AG10803 (cell line): ENCODE measurements at places on chromosomes 1 and 21.

- DNase-seq: peak; percentile 71
These were observed 39.5 kb downstream of the TOR3A start for GRCh38 chr1:179121159-179121938.

DNA sequence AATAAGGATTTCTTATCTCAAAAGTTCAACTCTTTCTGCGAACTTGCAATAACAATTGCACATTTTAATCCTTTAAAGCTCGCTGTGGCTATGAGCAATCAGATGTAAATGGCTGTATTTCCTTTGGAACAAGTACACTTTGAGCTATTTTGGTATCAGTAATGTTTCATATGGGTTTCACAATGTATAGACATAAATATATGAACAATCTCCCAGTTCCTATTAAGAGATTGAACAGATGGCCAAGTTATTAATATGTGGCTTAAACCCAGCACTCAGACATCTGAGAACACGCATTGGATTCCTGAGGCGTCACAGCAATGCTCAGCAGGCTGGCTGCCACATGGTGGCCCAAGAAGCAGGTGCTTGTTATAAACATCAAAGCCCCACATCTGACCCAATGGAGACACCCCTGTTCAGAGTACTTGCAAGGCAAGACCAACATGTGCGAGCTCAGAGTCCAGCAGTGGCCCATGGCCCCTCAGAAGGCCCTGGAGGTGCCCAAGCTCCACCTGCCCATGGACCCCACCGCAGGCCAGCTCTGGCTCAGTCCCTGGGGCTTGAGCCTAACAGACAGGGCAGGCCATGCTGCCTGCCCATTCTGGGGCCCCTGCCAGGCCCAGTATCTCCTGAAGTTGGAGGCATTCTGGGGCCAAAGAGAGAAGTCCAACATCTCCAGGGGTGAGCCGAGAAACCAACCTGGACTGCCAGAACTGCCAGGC, 23.7 kb downstream of the PSMG1 start:
- DNase-seq: no peak

GRCh38 chr1:236623371-236624166, 19.3 kb upstream of the HEATR1 start:
- DNase-seq: no peak

DNA sequence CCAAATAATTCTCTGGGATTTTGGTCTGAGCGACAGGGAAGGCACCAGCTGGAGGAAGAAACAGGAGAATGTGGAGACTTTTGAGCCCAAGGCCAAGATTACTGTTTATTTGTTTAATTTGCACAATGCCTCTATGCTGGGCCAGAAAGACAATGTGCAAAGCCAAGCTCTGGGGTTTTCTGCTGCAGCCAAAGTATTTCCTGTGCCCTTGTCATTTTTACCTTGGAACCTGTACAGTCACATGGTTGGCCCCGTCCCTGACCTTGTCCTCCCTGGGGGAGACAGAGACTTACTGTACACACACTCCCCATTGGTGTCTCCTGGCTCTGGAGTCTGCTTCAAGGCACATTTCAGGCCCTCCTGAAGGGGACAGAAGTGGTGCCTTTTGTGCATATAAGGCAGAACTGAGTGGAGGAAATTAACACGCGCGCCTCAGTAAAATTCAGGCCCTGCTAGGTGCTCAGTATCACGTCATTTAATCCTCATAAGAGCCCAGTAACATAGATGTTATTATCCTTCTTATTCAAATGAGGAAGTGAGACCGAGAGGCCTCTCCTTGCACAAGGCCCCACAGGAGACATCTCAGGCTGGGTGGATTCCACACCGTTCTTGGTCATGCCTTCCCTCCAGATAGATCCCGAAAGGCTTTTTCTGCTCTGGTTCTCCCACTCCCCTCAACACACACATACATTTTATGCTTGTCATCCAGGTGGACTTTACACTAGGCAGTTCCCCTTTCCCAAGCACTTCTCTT, 21.1 kb downstream of the C1orf115 start:
- no peak for DNase-seq

GRCh38 chr1:116710420-116711262, 43.1 kb upstream of the IGSF3 start:
- DNase-seq: no peak

GRCh38 chr1:231041719-231042261, 1.7 kb upstream of the FAM89A start:
- no peak for DNase-seq

- DNase-seq: no peak
These were observed 19.0 kb downstream of the CHIA start for GRCh38 chr1:111309690-111310089.

DNA sequence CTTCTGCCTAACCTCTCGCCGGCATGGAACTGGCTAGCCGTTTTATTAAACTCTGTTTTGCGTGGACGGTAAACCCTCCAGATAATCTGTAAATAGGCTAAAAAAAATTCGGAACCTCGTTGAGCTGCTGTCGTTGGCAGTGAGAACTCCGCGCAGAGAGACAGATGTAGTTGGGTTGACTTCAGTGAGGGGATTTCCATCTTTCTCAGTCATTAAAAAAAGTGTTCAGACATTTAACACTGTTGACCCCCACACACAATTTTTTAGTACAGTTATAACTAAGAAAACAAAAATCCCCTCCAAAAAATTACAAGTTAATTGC, 464 bp downstream of the PARK7 start:
- DNase-seq: no peak

- no peak for DNase-seq
These were observed 34.7 kb downstream of the SH3BP5L start for GRCh38 chr1:248791010-248791409.

- DNase-seq: no peak
These were observed 1290.5 kb upstream of the B3GALT2 start for GRCh38 chr1:194476872-194477271.

GRCh38 chr21:33836408-33836807, 79.2 kb downstream of the ATP5PO start:
- DNase-seq: no peak

- no peak for DNase-seq
These were observed 26.3 kb upstream of the PCBP3 start for GRCh38 chr21:45617021-45617921.

GRCh38 chr1:22325531-22326371, 125.9 kb upstream of the ZBTB40 start:
- DNase-seq: no peak

DNA sequence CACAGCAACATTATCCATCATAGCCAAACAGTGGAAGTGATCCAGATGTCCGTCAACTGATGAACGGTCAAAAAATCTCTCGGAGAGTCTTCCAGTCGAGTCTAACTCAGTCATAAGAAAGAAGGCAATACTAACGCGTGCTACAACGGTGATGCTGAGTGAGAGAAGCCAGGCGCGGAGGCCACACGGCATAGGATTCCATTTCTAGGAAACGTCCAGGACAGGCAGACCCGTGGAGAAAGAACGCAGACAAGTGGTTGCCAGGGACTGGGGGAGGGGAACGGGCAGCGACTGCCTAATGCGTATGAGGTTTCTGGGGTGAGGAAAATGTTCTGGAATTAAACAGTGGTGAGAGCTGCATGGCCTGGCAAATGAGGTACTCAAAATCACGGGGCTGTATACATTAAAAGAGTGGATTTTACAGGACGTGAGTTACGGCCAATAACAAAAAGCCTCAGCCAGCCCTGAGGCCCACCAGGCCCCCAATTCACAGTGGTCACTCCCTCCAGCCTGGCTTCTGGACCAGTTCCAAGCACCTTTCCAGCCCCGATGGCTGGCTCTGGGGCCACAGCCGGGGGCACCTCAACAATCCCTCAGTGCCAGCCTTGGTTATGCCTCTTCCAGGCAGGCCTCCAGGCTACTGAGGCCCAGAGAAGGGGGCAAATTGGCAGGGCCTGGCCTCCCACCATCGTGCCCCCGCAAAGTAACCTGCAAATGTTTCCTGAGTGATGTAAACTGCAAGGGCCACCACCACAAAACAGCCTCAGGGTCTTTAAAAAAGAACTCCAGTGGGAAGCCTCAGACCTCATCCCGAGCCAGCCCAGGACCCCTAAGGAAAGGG, 3.4 kb downstream of the WNT9A start:
- no peak for DNase-seq

GRCh38 chr1:8259498-8260290, 58.2 kb upstream of the SLC45A1 start:
- peak; percentile 50 for DNase-seq

DNA sequence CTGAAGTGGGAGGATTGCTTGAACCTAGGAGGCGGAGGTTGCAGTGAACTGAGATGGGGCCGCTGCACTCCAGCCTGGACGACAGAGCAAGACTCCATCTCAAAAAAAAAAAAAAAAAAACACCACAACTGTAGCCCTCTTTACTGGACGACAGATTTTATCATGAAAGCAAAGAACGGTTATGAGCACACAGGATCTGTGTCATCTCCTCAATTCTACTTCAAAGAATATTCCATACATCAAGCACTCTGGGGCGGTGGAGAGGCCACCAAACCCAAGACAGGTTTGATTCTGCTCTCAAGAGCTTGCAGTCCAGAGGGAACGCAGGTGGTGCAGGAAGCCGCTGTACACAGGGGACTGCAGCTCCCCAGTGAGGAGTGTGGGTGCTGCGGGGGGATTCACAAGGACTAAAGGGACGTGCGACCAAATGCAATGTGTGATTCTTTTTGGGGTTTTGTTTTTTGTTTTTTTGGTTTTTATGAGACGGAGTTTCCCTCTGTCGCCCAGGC, 110.1 kb downstream of the SPSB1 start:
- no peak for DNase-seq

GRCh38 chr1:31886866-31887265, 51.3 kb downstream of the PTP4A2 start:
- peak; percentile 24 for DNase-seq

DNA sequence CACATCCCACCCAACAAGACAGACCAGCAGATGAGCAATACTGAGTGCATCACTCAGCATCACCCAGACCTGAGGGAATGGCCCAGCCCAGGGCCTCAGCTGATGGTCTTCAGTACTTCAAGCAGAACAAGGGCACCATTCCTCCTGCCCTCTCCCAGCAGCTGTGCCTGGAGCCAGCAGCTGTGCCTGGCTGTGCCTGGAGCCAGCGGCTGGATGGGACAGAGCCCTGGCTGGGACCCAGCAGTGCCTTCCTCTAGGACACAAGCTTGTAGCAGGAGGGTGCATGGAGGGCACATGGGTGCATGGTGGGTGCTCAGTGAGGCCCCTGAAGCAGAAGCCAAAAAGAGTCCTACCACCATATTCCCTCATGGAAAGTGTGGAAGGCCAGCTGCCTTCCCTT, 583.8 kb downstream of the NPHP4 start:
- no peak for DNase-seq

- DNase-seq: no peak
These were observed 13.5 kb downstream of the MORN1 start for GRCh38 chr1:2377751-2378440.

GRCh38 chr1:153698020-153698922, 19.8 kb downstream of the NPR1 start:
- no peak for DNase-seq

DNA sequence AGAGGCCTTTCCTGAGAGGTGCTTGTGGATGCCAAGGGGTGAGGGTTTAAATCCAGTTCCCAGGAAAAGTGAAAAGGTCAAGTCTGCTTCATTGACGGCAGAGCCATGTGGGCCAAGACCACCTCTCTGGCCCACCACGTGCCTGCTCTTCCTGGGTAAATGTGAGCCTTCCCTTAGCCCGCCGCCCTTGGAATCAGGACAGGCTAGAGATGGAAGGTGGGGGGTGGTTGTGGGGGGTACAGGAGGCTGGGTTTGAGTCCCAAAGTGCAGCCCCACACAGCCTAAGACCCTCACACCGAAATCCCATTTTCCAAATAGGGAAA, 104.4 kb downstream of the EPHB2 start:
- no peak for DNase-seq

GRCh38 chr1:157806431-157807149, 13.3 kb downstream of the FCRL1 start:
- DNase-seq: no peak

DNA sequence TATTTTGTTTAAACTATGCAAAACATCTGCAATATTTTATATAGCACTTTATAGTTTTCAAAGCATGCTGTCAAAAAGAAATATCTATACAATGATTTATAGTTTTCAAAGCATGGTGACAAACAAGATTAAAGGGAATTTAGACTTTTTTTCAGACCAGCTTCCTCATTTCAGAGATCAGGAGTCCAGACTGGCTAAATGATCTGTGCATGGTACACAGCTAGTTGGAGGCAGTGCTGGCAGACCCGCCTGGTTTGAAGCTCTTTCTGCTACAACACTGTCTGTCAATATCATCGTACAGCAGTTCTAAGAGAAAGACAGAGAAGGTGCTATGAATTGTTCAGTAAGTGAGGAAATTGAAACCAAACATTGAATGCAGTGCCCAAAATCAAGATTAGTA, 479.0 kb downstream of the PTBP2 start:
- no peak for DNase-seq

DNA sequence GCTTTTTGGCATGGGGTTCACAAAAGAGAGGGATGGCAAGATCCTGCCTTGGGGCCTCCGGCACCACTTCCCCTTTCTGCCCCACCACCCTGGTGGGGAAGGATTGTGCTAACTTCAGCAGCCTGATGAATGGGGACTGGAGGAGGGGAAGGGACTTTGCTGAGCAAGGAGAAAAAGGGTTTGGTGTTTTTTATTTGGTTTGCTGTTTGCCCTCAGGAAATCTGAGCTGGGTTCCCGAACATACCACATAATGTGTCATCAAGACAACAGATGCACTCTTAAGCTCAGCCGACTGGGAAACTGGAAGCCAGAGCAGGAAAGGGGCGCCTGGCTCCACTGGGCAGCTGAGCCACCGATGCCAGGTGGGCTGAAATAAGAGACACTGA, 19.8 kb downstream of the OLFML2B start:
- DNase-seq: peak; percentile 90

DNA sequence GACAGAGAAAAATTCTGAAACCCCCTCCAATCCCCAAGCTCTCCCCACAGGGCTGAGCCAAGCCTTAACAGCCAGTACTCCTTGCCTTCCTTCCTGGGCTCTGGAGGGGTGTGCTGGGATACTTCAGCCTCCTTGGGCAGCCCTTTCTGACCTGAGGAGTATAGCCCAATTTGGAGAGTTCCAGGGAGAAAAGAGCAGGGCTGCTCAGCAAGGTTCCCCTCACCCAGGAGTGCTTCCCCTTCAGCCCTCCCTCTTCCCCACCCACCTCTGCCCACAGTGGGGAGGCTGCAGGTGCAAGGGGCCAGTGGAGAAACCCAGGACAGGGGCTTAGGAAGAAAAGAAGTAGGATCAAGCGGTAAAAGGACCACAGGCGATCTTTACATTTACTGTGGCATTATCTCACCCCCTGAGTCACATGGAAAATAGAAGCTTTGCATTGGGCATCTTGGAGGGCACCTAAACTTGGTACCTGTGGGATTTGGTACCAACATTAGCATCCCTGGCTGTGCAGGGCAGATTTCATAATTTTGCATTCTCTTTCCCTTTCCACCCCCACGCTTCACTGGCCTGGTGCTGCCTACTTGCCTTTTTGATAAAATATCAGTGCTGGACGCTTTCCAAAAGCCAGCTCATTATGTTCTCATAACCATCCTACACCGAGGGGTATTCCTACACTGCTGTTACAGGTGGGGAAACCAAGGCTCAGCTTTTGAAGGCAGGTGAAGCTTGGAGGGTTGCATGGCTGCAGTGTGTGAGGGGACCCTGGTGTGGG, 2.8 kb upstream of the ADORA1 start:
- no peak for DNase-seq

GRCh38 chr1:167515461-167515860, 2.9 kb downstream of the CD247 start:
- no peak for DNase-seq
